ENCODE measurements at places on chromosomes 4 and X.

GRCh38 chr4:90515191-90515590, 388.0 kb downstream of the CCSER1 start:
- no peak for DNase-seq

- DNase-seq = no peak
Measured at GRCh38 chr4:167419468-167420140, 185.3 kb upstream of the SPOCK3 start.

GRCh38 chr4:128916832-128917231, 107.3 kb downstream of the JADE1 start:
- DNase-seq = no peak

DNA sequence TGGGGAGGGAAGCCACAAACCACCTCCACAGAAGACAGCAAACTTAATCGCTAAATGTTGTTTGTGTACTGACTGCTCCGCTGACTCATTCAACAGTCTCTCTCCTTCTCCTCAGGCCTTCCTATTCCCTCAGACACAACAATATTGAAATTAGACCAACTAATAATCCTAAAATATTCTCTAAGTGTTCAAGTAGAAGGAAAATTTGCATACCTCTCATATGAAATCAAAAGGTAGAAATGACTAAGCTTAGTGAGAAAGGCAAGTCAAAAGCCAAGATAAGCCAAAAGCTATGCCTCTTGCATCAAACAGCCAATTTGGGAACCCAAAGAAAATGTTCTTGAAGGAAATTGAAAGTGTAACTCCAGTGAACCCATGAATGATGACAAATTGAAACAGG, 75.7 kb upstream of the ARHGAP24 start:
- DNase-seq = no peak

- no peak for DNase-seq
Measured at GRCh38 chrX:106894978-106895452, 8.1 kb downstream of the RIPPLY1 start.

DNA sequence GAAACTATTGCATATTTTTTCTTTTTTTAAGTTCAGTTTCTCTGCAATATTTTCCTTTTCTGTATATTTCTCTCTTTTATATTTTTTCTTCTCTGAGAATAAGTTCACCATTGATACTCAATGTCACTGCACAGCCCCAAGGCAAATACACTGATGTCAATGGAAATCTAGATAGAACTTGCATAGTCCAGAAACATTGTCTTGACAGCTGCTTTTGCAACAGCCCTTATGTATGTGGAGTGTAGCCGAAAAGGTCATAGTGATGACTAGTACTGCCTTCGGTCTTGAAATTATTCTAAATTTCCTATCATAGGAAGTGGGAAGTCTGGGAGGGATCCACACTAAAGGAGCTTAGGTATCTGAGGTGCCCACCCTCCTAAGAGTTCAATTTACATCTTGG, 150.0 kb downstream of the SPOCK3 start:
- DNase-seq = no peak

GRCh38 chr4:10321931-10322330, 135.3 kb downstream of the ZNF518B start:
- DNase-seq = no peak
